ENCODE measurements at places on chromosomes 4 and X.

DNA sequence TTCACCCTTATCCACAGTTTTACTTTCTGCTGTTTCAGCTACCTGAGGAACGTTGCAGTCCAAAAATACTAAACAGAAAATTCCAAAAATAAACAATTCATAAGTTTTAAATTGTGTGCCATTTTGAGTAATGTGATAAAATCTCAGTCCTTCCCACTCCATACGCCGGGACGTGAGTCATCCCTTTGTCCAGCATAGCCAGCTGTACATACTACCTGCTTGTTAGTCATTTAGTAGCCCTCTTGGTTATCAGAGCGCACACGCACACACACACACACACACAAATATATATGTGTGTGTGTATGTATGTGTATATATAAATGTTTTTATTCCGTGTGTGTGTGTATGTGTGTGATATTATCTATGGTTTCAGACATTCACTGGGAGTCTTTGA, 4.8 kb upstream of the CCSER1 start:
- no peak for DNase-seq

GRCh38 chr4:75821216-75821615, 81.0 kb downstream of the PPEF2 start:
- DNase-seq = no peak

GRCh38 chr4:53076374-53076958, 214.3 kb downstream of the RASL11B start:
- DNase-seq = no peak

- DNase-seq = no peak
These were observed 113.4 kb downstream of the ANXA5 start for GRCh38 chr4:121583396-121583795.

GRCh38 chr4:14383652-14384051, 618.6 kb upstream of the CPEB2 start:
- no peak for DNase-seq

GRCh38 chr4:125198916-125199315, 115.8 kb upstream of the FAT4 start:
- no peak for DNase-seq

GRCh38 chr4:169583563-169583962, 28.8 kb downstream of the NEK1 start:
- DNase-seq = no peak

DNA sequence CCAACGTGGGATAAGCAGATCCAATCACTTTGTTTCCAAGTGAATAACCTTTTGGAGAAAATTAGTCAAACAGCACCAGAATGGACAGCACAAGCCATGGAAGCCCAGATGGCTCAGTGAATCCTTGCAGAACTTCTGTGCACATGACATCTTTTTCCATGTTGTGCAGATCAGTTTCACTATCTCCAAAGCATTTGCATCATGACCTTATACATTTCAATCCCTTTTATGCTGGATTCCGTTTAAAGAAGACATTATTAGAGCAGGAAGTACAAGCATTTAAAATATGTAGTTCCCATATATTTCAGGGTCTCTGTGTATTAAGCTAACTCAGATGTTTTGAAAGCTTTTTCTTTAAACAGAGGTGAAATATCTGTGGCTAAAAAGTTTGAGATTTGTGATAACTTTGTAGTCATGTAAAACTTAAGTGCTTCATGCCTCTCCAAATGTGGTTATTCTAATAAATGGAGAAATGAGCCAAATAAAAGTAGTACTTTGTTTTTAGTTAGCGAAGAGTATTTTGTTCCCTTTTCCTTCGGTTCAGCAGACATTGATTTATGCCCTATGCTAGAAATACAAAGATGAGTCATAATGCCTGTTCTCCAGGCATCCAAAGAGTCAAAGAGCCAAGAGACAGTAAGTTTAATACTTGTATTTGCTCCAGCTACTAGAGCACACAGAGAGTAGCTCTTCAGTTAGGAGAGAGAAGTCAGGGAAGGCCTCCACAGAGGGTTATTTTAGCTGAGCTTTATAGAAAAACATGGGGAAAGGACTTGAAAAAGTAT, 39.0 kb downstream of the PLAC8 start:
- no peak for DNase-seq

DNA sequence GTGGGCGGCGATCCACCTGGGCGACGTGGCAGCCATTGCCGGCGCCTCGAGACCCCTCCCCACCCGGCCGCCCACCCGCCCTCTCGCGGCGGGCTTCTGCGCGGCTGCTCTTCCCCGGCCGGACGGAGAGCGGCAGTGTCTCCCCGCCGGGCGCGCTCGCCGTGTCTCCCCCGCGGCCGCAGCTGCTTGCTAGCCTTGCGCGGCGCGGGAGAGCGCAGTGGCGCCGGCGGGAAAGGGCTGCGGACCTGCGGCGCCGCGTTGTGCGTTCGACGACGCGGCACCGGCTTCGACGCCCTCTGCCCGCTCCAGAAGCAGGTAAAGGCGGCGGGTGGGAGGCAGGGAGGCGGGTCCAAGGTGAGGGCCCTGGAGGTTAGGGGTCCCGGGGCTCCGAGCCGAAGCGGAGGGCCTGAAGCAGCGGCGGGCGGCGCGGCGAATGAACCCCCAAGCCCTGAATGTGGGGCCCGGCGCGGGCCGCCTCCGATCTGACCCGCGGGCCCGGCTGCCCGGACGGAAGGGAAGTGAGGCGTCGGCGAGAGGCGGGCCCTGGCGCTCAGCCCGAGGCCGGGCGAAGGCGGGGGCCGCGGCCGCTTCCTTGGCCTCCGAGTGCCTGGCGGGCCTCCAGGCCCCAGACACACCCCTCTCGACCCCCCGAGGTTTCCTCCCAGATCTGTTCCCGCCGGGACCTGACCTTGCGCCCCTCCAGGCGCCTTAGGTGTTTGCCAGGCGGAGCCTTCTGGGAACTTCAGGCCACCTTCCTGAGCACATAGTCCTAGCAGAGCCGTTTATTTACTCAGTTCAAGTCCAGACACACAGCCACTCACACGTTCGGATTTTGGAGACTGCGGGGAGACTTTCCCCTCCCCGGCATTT, at the start of gene N4BP2:
N4BP2 (plus strand) TSS at position 135 of the 870 bp plus-strand sequence. CDS start 40,491 bp downstream, outside the sequence.
- DNase-seq = peak; percentile 62

DNA sequence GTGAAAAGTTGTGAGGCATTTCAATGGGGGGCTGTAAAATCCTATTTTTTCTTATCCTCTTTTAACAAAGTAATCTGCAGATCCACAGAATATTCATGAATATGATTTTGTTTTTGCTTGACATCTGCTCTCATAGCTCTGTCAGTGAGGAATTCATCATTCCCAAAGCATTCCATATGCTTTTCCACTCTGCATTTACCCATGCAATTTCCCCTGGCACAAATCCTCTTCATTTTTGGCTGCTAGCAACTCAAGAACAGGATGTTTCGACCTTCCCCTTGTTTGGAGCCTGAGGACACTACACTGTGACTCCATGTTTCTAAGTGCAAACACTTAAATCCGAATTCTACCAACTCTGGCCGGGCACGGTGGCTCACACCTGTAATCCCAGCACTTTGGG, 48.5 kb downstream of the KLHL15 start:
- no peak for DNase-seq

DNA sequence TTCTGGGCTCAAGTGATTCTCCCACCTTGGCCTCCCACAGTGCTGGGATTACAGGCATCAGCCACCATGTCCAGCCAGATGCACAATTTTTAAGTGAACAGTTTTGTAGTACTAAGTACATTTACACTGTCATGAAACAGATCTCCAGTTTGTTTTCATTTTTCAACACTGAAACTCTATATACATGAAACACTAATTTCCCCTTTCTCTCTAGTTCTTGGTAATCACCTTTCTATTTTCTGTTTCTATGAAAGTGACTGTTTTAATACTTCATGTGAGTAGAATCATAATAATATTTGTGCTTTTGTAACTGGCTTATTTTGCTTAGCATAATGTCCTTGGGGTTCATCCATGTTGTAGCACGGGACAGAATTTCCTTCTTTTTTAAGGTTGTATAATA, 237.4 kb downstream of the CAMK2D start:
- DNase-seq = no peak

DNA sequence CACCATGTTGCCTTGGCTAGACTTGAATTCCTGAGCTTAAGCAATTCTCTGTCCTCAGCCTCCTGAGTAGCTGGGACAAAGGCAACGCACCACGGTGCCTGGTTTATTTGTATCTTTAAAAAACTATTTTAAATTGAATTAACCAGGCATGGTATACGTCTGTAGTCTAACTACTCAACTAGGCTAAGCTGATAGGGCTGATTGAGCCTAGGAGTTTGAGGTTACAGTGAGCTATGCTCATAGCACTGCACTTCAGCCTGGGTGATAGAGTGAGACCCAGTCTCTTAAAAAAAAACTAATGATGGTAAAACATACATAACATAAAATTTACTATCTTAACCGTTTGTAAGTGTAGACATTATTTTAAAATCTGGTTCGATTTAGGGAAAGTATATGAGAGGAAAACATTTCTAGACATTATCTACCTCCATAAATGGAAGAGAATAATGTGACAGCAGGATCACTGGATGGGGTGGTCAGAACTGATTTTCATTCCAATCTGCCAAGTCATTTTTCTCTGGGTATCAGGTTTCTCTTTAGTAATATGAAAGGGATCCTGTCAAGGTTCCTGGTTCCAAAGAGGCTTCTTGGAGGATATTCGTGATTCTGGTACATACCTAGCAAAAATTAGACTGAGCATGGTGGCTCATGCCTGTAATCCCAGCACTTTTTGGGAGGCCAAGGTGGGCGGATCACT, 8.7 kb upstream of the ITGB1BP2 start:
- no peak for DNase-seq

- DNase-seq = no peak
These were observed 39.6 kb downstream of the RPS6KA3 start for GRCh38 chrX:20227116-20227515.

- no peak for DNase-seq
These were observed 457.9 kb downstream of the GPAT3 start for GRCh38 chr4:83993774-83994173.

DNA sequence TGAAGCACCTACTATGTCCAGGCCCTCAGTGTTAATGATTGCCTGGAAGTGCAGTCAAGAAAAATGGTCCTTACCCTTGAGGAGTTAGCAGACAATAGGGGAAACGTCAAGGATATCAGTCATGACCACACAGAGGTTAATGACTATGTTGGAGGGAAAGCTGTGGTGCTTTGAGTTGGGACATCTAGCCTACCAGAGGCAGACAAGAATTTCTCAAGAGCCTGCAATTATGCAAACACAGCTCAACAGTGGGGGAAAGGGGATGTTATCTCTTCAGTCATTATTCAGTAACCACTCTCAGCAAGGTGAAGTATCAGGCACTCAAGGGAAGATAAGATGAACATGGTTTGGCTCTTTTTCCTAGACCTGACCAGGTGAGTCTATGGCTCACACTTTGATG, 7.0 kb upstream of the FGFBP1 start:
- DNase-seq = no peak

GRCh38 chrX:104166735-104167436, 633 bp downstream of the FAM199X start:
- DNase-seq = no peak

- no peak for DNase-seq
These were observed 54.4 kb upstream of the USP26 start for GRCh38 chrX:133151336-133151735.

GRCh38 chrX:41491267-41492004, 44.3 kb downstream of the NYX start:
- DNase-seq = no peak

DNA sequence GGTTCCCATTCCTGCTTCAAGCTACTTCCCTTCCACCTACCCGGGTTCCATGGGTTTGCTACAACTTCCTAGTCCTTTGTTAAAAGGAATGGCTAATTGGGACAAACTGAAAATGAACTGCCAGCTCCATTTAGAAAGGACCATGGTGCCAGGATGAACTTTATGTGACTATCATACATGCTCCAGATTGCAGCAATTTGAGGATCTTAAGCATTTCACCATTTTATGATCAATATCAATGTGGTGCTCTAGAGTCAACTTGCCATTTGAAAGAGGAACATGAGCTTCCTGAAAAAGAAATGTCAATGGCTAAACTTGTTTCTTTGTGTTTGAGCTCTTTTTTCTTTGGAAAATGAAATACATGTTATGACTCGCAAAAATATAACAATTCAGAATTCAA, 92.7 kb upstream of the IL15 start:
- no peak for DNase-seq

GRCh38 chrX:112946227-112946626, 105.6 kb upstream of the AMOT start:
- no peak for DNase-seq

DNA sequence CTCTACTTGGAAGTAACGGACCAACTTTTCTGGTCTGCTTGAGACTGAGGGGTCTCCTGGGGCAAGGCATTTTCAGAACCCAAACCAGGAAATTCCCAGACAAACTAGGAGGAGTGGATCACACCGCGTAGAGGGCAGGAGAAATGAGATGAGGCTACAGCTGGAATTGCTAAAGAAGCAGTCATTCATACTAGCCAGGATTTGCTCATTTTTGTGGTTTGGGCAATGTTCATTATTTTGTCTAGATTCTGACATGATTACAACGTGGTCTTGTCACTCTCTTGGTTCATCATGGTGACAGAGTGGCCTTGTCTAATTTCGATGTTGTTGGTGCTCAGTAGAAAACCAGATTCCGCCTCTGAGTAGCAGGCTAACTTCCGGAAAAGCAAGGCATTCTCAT, 63.2 kb downstream of the BANK1 start:
- DNase-seq = no peak

Measured in dorsolateral prefrontal cortex (tissue), 122 donors.